ENCODE measurements at places on chromosomes 3 and 15. TPM values are rescaled to one million over a fixed set of nuclear protein-coding genes. Genes with fewer than 3 reads are reported as not detected.

- no peak for DNase-seq
Observed at GRCh38 chr15:99407716-99408115, 156.4 kb downstream of the LRRC28 start.

- DNase-seq = no peak
Observed at GRCh38 chr3:130963878-130964277, 62.7 kb downstream of the ASTE1 start.

Gene PPARG
- total RNA-seq = 17.4 TPM

Gene TAGLN3
- 0.48 TPM for total RNA-seq

Gene MME
- total RNA-seq = 2.3 TPM
